ENCODE measurements at places on chromosomes 7 and 10.

DNA sequence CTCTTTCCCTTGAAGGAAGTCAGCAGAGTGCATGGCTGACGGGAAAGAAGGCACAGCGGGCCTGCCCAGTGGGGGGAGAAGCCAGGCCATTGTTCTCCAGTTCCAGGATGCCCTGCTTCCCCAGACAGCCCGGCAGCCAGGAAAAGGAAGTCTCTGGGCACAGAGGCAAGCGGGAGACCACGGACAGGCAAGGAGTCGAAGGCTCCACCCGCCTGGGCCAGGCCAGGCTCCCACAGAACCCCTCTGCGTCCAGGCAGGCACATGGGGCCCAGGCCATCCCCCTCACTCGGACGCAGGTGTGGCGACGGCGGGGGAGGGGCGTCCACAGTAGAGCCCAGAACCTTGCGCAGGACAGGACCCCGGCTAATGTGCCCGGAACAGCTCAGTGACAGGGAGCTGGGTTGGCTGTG, 8.7 kb downstream of the GPR146 start:
- no peak for DNase-seq

GRCh38 chr10:593901-594457, 95.5 kb downstream of the DIP2C start:
- DNase-seq: no peak

DNA sequence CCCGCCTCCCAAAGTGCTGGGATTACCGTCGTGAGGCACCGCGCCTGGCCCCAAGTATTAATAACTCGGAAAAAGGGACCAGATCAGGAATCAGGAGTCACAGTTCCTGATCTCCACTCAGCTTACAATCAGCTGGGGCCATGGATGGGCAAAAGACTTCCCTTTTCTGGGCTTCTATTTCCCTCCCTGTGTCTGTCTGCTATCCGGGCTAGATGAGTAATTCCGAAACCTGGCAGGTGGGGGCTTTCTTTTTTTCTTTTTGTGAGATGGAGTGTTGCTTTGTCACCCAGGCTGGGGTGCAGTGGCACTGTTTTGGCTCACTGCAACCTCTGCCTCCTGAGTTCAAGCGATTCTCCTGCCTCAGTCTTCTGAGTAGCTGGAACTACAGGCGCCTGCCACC, 11.6 kb downstream of the RPS24 start:
- no peak for DNase-seq

GRCh38 chr7:52525772-52526341, 509.6 kb upstream of the POM121L12 start:
- DNase-seq: no peak

GRCh38 chr7:37007691-37008090, 283.4 kb upstream of the AOAH start:
- no peak for DNase-seq

- DNase-seq: no peak
These were observed 35.4 kb upstream of the PPP2R2D start for GRCh38 chr10:131865223-131865917.

DNA sequence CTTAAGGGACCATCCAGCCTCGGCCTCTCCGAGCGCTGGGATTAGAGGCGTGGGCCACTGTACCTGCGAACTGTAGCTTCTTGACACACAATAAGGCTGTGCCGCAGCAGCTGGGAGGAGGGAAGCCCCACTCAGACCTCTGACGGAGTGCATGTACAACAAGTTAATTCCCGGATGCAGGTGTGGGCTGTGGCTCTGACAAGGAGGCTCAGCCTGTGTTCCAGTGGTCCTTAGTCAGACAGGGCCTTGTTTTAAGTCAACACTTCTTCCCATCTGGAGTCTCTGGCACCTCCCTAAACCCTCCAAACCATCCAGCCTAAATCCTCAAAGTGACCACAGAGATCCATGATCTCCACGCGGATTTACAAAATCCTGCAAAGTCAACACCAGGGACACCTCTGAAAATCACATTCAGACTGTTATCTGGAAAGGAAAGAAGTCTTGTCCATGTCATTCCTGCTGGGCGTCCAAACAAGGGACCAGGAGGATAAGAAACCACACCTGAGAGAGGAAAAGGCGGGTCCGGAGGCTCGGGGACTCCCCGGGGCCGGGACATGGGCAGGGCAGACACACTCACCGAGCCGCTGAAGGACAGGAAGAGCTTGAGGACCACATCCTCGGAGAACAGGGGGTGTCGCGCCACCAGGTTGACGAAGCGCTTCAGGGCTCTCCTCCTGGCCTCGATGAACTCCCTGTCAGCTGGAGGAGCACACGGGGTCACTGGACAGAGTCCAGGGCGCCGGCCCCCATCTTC, 29.4 kb downstream of the NUDT1 start:
- DNase-seq: no peak

GRCh38 chr7:100540073-100540723, 1.2 kb downstream of the AGFG2 start:
- DNase-seq: peak; percentile 39

GRCh38 chr10:62155054-62155680, 113.5 kb downstream of the RTKN2 start:
- DNase-seq: no peak

- DNase-seq: no peak
These were observed 4.4 kb downstream of the SCART1 start for GRCh38 chr10:133458021-133458709.

DNA sequence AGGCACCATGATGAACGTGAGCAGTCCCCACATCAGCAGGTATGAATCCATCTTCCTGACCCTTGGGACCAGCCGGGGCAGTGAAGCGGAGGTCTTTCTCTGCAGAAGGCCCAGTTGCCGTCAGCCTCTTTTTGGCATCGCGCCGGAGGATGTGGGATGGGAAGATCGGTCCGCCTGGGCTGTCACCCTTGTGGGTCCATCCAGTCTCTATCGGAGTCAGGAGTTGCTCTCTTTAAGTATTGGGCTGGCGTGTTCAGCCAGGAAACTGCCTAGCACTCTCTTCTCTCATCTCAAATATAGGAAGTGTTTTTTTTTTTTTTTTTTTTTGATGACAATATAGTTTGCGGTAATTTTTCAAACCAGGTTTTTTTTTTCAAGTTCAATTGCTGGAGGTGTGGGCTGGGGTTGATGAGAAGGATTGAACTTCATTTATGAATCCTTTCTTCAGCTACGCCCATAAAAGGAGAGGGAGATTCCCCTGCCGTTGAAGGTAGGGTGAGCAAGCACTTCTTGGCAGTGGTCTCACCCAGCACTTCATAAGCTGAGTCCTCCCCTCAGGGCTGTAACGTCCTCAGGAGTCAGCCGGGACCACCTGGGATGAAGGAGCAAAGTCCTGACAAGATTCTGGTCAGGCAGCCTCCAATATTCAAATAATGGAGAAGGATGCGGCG, at the start of gene IL2RA:
TSS of gene IL2RA (minus strand) at position 267 of the 671 bp plus-strand sequence. CDS start at position 51, 216 bp downstream.
- DNase-seq: no peak

GRCh38 chr7:128030263-128030653, 979 bp downstream of the LRRC4 start:
- DNase-seq: no peak

- no peak for DNase-seq
These were observed 269.8 kb upstream of the AUTS2 start for GRCh38 chr7:69328516-69328915.

DNA sequence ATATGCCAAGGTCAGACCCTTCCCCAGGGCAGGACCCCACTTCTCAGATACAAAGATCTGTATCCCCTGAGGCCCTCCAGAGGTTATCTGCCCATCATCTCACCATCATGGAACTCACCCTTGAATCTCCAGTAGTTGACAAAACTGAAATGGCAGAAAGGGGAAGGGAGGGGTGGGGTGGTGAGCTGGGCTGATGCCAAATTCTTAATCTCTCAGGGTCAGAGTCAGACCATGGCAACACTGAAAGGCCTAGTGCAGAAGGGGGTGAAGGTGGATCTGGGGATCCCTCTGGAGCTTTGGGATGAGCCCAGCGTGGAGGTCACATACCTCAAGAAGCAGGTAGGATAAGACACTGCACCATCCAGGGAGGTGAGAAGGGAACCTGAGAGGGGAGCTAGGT, 3.1 kb downstream of the CNPY4 start:
- no peak for DNase-seq

- DNase-seq: no peak
These were observed 540.7 kb downstream of the DNAJB6 start for GRCh38 chr7:157877298-157878090.

DNA sequence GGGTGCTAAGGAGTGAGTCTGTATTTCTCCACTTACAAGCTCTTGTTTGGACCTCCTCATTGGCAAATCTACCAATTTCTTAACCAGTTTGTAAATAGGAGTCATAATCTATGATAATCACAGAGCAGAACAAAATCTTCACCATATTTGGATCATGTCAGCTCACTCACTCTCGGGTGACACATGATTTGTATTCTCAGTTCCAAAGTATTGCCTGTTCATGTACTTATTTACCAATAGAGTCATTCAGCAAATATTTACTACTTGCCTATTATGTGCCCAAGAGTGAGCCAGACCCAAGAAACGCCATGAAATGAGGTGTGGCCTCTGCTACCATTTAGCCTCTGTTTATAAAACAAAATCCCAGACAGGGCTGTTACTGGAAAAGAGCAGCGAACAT, 114.8 kb downstream of the TSPAN12 start:
- no peak for DNase-seq

- peak; percentile 12 for DNase-seq
These were observed 798 bp downstream of the PPIF start for GRCh38 chr10:79347894-79348639.

DNA sequence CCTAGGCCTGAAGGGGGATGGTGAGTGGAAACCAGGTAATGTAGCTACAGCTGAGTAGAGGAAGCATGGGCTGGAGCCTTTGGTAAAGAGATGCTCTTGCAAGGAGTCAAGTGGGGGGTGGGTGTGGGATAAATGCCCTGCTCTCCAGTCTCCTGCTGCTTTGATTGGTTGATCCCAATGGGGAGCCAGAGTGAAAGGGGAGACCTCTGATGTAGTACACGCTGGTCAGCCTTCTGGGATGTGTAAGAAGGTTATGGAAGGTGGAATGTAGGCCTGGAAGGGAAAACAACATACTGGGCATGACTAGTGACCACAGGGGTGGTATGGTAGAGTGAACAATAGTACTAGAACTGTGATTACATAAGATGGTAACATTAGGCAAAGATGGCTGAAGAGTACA, 44.3 kb downstream of the TET1 start:
- DNase-seq: no peak

- DNase-seq: no peak
These were observed 5.4 kb upstream of the SUV39H2 start for GRCh38 chr10:14873090-14873760.

- no peak for DNase-seq
These were observed 48.3 kb downstream of the PFKP start for GRCh38 chr10:3115685-3116084.

DNA sequence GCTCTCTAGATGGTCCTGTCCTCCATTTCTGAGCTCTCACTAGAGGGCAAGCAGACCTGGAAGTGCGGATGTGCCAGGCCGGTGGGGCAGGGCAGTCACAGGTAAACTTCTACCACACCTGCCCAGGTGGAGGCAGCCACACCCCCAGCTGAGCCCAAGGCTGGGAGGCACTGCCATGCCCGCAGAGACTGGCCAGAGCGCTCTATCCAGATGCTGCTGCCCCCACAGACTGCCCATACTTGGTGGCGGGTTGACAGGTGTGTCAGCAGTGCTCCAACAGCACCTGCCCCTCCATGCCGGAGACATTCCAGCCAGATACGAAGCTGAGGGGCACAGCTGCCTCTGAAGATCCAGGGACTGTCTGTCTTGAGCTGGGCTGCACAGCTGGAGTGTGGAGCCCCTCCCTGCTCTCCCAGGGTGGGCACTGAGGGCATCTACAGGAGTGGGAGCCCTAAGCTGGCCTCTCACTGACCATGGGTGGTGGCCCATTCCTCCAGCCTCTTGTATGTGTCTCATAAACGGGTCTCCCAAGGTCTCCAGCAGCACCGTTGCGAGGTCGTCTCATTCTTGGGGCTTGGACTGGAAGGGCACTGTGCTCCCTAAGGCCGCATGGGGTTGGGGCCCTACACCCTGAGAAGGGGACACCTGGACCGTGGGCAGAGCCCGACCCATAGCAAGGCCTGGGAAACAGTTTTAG, 38.2 kb upstream of the PPIF start:
- DNase-seq: no peak

DNA sequence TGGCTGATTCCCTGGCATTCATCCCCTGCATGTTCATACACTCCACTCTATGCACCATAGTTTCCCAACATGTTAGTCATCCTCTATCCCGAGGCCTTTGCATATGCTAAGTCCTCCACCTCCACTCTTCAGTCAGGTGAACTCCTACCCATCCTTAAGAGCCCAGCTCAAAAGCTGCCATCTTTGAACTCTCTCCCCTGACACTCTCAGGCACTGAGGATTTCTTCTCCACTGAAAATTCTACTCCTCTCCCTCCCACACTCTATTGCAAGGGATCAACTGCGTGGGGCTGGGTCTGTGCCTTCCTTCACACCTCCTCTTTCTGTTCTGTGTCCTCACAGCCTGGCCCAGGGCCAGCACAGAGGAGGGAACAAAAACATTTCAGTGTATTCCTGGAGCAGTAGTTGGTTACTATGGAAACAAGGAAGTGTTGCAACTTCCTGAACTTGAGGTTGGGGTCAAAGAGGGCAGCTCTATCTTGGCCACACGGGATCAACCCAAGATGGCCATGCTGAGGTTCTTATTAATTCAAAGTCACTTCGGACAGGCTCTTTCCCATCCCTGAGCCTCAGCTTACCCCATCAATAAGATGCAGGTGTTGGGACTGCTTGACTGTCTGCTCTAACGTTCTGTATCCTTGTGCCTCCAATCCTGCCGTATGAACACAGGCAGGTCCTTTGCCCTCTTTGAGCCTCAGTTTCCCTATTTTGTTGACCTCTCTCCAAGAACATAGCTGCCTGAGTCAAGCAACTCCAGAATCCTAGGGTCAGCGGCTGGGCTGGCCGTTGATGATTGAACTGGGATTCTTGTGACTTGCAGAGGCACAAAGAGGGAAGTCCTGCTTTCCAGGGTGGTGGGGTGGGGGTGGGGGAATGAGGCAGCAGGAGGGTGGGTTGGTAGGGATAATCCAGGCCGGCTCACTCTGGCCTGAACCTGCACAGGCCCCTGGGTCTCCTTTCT, 15.5 kb downstream of the ZMIZ1 start:
- DNase-seq: no peak

DNA sequence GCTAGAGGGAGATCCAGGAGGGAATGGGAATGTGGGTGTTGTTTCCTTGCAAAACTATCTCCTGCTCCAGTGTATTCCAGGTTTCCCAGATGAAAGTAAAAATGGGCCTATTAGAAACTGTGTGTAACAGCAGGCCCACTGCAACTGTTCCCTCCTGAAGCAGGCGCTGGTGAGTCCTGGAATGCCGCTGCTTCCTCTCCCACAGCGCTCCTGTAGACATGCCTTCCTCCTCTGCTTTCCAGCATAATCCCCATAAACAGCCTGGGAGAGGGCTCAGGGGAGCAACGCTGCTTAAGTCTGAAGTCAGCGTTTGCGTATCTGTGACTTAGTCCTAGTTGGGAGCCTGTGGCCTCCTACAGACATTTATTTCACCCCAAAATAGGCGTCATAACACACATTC, 551.0 kb upstream of the FOXK1 start:
- no peak for DNase-seq

GRCh38 chr10:97651773-97652172, 11.3 kb downstream of the PI4K2A start:
- no peak for DNase-seq

- peak; percentile 72 for DNase-seq
These were observed 54.7 kb upstream of the SYPL1 start for GRCh38 chr7:106166651-106167342.
